AG09319 (cell line): ENCODE measurements at places on chromosomes 5 and 9.

GRCh38 chr9:130932255-130933079 is 6.6 kb downstream of the FIBCD1 start:
- DNase-seq, result no peak

- peak; percentile 77 for DNase-seq
Measured at GRCh38 chr5:91381774-91382359, 1.2 kb downstream of the ARRDC3 start.

DNA sequence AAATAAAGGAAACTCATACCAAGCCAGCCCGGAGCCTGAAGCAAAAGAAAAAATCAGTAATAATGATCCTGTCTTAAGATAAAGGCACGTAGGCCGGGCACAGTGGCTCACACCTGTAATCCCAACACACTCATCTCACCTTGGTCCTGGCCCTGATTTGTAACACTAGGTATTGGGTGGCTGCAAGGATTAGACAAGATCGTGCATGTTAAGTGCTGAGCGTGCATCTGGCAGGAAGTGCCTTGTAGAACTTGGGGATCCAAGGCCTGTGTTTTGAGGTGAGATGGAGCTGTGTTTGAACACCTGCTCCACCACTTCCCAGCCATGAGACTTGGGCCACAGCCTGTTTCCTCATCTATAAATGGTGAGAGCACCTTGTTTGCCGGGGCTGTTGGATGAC is 41.5 kb downstream of the SPRY4 start:
- no peak for DNase-seq

GRCh38 chr9:97933297-97933998 is 4.5 kb downstream of the HEMGN start:
- no peak for DNase-seq

DNA sequence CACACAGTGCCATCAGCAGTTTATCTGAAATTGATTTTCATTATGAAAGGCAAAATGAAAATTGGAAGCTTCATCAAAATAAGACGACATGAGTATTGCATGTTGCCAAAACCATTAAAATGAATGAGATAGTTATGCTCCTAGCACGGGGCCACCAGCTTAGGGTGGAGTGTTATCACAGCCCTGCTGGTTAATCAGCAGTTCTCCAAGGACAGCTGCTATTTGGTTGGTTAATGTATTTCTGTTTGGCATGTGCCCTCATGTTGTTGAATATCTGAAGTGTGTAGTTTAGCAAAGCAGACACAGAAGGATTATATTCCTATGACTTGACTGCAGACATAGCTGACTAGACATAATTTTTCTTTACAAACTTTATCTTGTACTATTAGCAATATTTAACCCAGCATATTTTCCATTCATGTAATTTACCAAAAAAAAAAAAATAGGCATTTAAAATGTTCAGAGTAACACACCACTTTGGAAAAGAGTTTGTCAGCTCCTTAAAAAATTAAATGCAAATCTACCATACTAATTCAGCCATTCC is 98.6 kb upstream of the PIK3R1 start:
- DNase-seq, result no peak

DNA sequence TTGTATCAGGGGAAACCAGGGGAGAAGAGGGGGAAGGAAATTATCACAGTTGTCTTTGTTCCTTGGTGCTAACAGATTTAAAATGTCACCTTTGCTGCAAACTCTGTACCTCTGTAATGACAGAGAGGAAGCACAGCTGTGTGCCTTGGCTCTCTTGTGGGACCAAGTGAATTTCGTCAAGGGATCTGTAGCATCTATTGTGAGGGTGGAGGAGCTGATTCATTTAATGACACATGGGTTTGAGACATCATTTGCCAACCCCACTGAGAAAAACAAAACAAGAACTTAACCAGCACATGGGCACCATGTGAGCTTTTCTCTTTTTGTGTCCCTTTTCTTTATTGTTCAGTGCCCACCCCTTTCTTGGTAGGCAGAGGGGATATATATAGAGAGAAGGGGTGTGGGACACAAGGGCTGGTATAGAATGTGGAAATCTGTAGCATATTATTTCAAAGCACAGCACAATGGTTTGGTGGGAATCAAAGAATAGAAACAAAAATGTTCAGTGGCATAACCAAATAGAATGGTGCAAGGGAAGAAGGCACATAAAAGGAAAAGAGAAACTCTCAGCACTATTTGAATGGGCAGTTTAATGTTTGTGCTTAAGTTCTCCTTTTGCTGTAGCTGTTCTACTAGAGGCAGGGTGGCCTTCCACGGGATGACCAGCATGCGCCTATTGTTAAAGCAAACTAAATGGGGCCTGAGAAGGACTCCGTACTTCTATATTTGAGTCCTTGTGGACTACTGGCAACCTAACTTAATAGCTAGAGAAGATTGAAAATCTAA is 63.3 kb downstream of the LIX1 start:
- no peak for DNase-seq

DNA sequence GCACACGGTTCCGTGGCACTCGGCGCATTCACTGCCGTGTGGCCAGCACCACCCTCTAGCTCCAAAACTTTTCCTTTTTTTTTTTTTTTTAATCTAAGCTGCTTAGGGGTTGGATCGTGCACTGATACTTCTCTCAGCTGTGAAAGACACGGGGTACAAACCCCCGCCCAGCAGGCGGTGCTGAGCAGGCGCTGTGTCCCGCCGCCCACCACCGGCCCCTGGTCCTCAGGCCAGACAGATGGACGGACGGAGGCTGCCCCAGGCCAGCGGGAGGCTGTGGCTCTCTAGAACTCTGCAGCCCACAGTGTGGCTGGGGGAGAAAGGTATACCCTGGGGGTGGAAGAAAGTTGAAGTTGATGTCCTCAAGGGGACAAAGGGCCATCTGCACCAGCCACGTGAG is 6.2 kb downstream of the AGPAT2 start:
- DNase-seq, result no peak

- peak; percentile 56 for DNase-seq
Measured at GRCh38 chr5:126446498-126447224, 23.5 kb downstream of the GRAMD2B start.

DNA sequence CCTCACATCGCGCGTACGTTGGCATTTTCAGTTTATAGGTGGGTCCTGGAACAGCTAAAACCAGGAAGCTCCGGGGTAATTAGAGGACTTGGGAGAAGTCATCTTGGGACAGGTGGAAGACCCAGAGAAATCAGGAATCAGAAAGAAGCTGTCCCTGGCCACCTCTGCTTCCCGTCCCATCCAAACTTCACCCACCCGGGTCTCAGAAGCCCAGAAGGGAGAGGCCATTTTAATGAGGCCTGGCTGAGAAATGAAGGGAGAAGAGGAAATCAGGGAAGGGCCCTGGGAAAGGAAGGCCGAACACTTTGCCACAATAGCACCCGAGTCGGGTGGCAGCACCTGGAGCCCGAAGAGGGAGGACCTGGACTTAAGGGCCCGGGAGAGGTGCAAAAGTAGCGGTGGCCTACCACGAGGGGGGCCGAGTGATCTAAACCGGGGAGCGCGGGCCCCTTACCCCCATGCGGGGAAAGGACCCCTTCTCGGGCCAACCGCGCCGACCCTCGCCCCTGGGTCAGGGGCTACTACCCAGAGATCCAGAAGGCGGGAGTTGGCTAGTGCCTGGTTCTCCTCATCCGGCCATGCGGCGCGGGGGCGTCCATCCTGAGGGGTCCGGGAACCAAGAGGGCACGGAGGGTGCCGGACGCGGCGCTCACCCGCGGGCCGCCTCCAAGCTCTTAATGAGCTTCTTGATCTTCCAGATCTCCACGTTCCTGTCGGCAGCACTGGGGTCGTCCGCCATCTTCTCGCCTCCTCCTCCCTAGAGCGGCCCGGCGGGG is 668 bp downstream of the ETF1 start:
- no peak for DNase-seq

DNA sequence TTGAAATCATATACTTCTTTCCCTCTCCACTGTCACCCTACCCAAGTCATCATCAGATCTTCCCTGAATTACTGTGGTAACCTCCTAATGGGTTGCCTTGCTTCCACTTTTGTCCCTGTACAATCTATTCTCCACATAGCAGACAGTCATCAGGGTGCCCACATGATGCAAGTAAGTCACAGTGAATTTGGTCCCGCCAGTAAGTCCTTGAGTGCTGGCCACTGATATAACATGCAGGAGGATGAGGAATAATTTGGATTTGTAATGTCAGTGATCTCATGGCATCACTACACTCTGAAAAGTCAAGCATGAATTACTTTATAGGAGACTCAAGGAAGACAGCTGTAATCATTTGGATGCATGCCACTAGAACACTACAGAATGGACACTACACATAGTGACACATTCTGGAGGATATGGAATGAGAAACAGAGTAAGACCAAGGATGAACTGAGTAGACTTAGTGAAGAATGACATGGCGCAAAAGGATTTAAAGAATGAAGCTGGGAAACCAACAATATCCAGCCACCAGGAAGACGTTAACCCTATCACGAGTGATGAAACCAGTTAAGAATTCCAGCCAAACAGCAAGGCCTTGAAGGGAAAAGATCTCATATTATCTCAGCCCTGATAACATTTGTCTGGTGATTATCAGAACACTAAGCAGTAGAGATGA is 28.6 kb downstream of the MARCHF3 start:
- no peak for DNase-seq
